NCI-H2081 treated with DMSO at 0.1 percent for 48 hours (cell line): ENCODE measurements at places on chromosomes 12 and 14.

DNA sequence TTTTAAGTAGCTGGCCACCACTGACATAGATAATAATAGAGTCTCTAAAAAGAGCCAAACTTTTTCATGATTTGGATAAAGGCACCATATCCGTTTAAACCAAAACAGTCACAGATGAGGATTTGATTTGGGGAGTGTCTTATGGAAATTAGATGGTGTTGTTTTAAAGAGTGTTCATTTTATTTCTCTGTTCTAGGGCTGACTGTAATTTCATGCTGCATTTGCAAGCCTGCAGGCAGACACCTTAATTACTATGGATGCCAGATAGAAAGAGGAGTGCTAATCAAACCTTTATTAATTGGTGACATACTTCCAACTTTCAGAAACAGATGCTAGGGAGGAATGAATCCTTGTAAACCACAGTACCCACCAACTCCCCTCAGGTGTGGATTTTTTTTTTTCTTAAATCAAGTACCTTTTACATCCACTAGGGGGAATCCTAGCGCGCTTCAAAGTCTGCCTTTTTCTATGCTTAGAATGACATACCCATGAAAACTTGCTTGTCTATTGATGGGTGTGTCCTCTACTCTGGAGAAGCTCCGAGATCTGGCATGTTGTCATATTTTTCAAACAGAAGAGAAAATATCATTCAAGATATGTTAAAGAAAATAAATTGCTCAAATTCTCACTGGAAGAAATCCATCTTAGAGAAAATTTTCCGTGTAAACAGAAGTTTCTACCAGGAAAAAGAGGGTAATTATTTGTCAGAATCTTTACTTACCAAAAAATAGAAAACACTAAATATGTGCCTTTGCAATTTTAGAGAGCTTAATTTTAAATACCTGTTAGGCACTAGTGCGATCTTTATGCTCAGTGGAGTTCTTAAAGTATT is 14.2 kb upstream of the PLXNC1 start:
- DNase-seq: no peak

- DNase-seq: no peak
Measured at GRCh38 chr14:55401751-55402150, 9.9 kb downstream of the ATG14 start.

DNA sequence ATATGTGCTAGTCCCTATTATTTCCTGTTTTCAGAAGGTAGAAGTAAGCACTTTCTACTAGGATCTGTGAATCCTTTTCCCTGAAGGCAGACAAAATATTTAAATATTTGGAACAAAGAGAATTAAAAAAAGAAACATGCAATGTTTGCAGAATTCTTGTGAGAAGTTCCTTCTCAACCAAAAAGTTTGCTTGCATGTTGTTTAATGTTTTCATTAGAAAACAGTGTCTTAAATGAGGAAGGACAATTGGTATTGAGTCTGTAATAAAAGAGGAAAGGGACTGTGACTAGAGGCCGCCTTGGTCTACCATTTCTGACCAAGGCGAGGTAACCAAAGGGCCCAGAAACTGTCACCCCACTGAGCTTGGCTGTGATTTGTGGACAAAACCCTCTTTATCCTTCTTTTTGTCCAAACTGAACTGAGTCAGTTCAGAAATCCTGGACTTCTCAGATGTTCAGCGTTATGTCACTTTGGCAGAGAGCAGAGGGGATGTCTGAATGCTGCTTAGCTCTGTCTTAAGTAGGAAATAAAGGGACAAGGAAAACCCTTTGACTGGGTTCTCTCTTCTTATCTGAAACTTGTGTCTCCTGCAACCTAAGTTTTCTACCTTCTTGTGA is 129.8 kb upstream of the CPM start:
- DNase-seq: no peak

GRCh38 chr14:36301159-36301558 is 19.3 kb downstream of the MBIP start:
- DNase-seq: no peak

GRCh38 chr12:58106195-58106594 is 164.8 kb downstream of the ATP23 start:
- no peak for DNase-seq

DNA sequence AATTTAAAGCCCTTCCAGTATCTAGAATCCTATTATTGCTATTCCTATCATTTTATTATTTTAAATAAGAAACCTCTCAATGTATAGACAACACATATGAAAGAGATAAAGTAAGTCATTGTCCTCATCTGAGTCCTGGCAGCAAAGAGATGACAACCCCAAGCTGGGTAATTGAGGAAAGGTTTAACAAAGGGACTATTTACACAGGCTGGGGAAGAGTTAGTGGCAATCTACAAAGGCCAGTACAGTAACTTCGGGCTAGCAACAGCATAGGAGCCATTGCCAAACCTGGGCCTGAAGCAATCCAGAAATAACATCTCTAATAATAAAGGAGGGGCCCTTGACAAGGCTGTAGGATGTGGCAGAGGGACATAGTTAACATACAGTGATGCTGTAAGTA is 11.2 kb downstream of the PDE6H start:
- DNase-seq: no peak

- DNase-seq: no peak
Measured at GRCh38 chr12:31560516-31560915, 30.4 kb downstream of the DENND5B start.

- no peak for DNase-seq
Measured at GRCh38 chr12:50099302-50100008, 4.4 kb upstream of the GPD1 start.

GRCh38 chr12:89947437-89948270 is 239.0 kb upstream of the ATP2B1 start:
- no peak for DNase-seq

DNA sequence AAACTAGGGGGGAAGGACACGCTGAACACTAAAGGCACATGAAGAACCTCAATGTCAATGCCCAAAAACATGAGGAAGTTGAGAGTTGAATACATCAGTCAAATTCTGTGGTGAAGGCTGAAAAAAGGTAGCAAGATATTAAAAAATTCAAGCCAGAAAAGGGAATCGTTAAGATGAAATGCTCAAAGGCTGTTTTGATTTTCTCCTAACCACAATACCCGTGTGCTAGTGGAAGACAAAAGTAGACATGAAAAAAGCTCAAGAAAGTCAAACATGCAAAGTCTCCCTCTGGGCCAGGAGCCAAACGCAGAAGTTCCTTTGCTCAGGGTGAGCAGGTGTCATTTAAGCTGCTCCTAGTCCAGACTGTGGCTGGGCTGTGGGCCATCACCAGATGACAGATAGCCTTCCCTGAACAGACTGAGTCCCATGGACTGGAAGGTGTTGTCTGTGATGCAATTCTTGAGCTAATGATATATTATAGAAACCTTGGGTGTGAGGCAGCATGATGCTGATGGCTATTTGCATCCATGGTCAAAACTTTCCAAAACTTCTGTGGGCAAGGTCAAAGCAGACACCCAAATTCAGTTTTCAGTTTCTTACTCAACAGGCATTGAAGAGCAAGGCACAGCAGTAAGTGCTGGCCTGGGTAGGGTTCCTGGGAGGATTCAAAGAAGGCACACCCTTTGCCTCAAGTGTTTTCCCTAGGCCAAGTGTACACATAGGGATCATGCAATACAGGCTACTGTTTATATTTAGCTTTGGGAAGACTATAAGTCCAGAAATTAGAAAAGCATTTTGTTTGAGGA is 81.6 kb downstream of the MYRFL start:
- no peak for DNase-seq

DNA sequence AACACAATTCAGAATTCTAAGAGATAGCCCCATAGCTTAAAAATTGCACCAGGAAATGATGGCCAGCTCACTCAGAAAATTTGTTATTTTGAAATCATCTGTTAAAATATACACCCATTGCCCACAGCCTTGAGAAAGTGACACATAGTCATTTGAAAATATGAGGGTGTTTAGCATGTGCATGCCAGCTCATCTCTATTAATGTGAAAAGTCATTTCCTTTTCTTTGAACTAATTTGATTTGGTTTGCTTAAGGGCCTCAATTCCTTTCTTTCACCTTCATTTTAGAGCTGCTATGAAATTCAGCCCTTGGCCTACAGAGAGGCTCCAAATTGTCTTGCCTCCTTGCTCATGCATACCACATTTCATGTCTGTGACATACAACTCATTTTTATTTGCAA is 241.4 kb downstream of the PHLDA1 start:
- DNase-seq: no peak

- no peak for DNase-seq
Measured at GRCh38 chr14:99626041-99626648, 18.8 kb upstream of the HHIPL1 start.

- DNase-seq: no peak
Measured at GRCh38 chr14:34837801-34838322, 37.3 kb downstream of the BAZ1A start.
